ENCODE measurements at places on chromosomes 16 and 17.

DNA sequence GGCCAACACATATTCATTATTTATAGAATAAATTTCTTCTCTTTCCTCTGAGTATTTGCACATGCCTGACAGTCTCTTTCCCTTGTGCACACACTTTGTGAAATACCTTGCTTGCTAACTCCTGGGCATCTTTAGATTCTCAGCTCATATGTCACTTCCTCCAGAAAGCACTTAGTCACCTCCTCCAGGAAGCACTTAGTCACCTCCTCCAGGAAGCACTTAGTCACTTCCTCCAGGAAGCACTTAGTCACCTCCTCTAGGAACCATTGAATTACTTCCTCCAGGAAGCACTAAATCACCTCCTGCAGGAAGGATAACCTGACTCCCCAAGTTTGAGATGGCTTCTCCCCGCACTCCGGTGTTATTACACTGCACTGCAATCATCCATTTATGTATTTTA is 462.5 kb upstream of the EEF2KMT start:
- no peak for DNase-seq

GRCh38 chr16:82152196-82152595 is 17.8 kb downstream of the MPHOSPH6 start:
- no peak for DNase-seq

GRCh38 chr16:31118223-31119155 is 1.0 kb downstream of the KAT8 start:
- DNase-seq: no peak

- DNase-seq: peak; percentile 80
These were observed 3.8 kb upstream of the HAP1 start for GRCh38 chr17:41738077-41738800.

GRCh38 chr16:67456391-67457081 is 24.4 kb downstream of the ATP6V0D1 start:
- DNase-seq: no peak

DNA sequence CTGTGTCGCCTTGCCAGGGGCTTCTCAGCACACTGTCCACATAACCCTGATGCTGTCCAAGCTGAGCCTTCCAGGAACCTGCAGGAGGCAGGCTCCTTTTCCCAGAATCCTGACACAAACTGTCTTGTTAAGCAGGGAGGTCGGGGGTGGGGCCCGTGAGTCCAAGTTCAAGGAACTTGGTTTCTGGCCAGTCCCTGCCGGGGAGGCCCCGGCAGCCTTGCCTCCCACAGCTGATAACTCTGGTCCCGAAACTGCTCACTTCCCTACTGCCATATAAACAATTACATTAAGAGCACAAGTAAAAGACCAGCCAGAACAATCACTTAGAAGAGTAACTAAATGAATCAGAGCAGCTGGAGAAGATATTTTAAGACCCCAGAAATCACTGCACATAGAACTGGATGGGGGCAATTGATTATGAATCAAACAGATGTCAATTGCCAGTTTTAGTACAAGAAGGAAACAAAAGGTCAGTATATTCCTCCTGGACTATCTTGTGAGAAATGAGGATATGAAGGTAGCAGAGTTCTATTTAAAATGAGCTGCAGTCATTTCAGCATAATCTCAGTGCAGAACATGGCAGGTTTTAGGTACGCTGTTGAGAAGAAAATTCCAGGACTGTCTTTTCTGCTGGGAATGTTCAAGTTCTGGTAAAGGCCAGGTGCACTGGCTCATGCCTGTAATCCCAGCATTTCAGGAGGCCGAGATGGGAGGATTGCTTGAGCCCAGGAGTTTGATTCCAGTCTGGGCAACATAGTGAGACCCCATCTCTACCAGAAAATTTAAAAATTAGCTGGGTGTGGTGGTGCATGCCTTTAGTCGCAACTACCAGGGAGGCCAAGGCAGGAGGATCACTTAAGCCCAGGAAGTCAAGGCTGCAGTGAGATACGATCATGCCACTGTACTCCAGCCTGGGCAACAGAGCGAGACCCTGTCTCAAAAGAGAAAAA is 169.8 kb downstream of the PITPNC1 start:
- DNase-seq: no peak

- DNase-seq: no peak
These were observed 23.0 kb downstream of the DUS2 start for GRCh38 chr16:68046106-68046505.
